SK-N-SH treated with all-trans-retinoic acid at 6 μM for 48 hours (cell line): ENCODE measurements at places on chromosomes 3 and 15.

DNA sequence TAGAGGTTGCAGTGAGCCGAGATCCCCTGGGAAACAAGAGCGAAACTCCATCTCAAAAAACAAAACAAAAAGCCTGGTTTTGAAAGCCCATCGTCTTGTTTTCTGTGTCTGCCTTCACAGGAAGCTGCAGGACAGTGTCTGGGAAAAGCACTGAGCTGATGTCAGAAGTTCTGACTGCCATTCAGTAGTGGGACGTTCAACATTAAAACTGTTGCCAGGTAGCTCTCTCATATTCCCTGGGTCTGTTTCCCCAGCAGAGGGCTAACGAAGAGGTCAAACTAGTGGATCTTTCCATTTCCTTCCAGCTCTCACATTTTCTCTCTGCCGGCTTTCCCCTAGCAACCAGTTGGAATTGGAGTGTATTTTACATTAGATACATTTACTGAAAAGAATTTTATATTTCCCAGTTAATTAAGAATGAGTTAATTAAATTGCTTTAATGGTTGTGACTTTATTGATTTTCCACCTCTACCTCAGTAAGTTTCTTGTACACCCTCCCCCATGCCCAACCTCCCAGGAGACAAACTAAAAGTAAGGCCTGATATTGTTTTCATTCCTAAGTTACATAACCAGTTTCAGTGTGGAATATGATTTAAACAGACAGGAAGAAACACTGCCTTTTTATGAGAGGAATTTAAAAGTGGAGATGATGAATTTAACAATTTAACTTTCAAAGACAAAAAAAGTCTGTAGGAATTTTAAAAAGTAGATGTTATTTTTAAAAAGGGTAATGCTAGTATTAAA is 29.9 kb downstream of the RCN2 start:
- no peak for ATAC-seq

DNA sequence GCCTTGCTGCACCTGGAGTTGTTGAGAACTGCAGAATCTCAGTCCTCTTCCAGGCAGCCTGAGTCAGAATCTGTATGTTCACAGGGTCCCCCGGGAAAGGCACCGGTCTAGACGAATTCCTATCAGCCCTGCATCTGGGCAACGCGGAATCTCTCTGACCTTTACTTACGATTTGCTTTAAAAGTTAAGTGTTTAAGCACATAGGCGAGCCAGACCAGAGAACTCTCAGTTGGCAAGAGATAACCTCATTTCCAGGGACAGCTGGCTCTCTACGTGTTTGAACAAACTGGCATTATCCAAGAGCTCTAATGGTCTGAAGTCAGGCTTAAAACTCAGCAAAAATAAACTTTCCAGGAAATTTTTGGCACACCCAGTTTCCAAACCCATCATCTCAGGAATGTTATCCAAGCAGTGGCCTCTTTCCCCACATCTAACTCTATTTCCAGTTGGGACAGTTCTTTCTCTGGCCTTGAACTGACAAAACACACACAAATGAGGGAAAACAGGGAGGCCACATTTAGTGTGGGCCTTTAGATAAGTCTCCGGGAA is 53.4 kb downstream of the HES1 start:
- ATAC-seq = no peak

- ATAC-seq = no peak
These were observed 4.1 kb upstream of the CHST14 start for GRCh38 chr15:40466426-40467260.

- no peak for ATAC-seq
These were observed 9.5 kb upstream of the KNSTRN start for GRCh38 chr15:40372981-40373380.

GRCh38 chr3:79490165-79491028 is 277.4 kb downstream of the ROBO1 start:
- peak; percentile 59 for ATAC-seq

DNA sequence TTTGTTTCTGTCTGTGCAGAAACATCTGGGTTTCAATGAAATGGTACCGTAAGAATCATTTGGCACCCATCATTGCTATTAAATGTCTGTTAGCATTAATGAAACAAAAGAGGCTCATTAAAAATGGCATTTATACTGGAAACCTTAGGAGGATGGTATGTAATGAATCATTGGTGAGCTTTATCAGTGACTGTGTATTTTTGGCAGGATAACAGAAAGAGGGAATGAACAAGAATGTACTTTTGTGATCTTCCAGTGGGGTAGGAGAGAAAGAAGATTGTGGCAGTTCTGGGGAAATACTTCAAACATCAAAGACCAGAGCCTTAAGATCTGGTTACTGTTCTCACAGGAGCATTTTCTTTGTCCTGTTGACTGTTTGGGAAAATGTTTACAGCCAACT is 4.7 kb upstream of the DCBLD2 start:
- ATAC-seq = peak; percentile 22

- ATAC-seq = no peak
These were observed 193.8 kb upstream of the PPP2R3A start for GRCh38 chr3:135771760-135772159.

- ATAC-seq = no peak
These were observed 66.7 kb upstream of the PRICKLE2 start for GRCh38 chr3:64291956-64292355.

- ATAC-seq = no peak
These were observed 151.7 kb downstream of the CHSY1 start for GRCh38 chr15:101100118-101100517.
